Endodermal cell (in vitro differentiated cells): ENCODE measurements at places on chromosomes 3 and 15. TPM values are rescaled to one million over a fixed set of nuclear protein-coding genes. Genes with fewer than 3 reads are reported as not detected.

DNA sequence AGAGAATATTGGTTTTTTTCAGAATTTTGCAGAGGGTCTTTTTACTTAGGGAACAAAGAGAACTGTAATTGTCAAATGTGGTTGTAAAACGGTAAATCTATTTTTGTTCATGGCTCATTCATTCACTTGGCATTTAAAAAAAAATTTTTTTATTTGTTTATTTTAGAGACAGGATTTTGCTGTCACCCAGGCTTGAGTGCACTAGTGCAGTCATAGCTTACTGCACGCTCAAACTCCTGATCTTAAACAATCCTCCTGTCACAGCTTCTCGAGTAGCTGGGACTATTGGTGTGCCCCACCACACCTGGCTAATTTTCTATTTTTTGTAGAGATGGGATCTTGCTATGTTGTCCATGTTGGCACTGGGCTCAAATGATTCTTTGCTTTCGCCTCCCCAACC is 301.8 kb downstream of the LPP start:
- no peak for DNase-seq

DNA sequence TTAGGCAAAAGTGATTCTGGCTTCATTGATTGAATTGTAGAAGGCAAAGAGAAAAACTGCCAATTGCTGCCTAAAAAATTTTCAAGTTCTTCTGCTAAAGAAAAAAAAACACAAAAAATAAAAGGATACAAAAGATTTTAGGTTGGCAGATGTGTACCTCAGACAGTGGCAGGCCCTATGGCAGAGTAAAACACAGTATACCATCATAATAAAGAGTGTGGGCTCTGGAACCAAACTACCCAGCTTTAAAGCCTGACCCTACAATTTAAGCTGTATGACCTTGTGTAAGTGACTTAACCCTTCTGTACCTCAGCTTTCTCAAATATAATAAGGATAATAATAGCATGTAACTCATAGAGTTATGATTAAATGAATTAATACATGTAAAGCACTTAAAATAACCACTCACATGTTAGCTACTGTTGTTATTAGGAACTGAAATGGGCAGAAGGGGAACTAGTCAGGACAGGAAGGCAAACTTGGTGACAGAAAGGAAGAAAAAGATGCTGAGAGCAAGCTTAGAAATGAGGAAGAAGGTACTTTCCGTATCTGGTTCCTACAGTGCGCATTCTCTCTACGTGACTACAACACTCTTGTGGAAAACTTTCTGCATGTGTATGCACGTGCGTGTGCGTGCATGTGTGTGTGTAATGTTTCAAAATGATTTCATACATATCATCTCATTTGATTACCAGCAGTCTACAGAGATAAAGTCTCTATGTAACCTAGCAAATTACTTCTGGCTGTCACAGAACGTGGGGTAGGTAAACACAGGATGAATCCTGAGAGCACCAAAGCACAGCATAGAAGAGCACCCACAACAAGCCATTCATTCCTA is 13.6 kb upstream of the GATM start:
- no peak for DNase-seq

DNA sequence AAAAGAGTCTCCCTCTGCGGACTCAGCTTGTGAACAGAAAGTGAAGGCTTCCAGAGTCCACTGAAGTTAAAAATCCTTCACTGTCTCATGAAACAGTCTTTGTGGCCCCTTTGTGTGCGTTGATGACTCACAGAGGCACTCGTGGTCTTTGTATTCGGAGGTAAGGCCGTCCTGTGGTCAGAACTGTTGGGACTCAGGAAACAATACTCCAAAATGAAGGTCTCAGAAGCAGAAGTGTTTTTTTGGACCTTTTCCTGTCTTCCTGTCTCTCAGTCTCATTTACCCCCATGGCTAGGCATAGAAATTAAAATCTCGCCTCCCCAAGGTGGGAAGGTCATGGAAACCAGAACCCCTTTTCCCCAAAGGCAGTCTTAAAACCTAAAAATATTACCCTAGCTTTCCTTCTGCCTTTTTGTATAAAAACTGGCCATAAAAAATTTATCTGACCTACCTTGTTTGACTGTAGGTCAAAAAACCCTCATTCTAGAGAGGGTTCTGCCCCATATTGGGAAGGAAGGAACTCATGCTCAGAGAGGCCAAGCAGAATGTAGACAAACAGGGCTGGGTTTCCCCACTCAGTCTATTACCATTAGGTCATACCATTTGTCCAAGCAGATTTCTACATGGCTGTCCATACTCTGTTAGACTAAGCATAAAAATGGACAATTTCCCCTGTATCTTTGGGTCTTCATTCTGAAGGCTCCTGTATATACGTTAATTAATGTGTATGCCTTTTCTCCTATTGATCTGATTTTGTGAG is 19.1 kb upstream of the EPB42 start:
- DNase-seq: no peak

- DNase-seq: no peak
These were observed 141.6 kb upstream of the KBTBD8 start for GRCh38 chr3:66856533-66856932.

- no peak for DNase-seq
These were observed 13.9 kb upstream of the ZBBX start for GRCh38 chr3:167394003-167394402.

GRCh38 chr3:119912220-119912619 is 130.3 kb downstream of the NR1I2 start:
- DNase-seq: no peak

GRCh38 chr15:62569460-62570404 is 404.6 kb upstream of the C2CD4B start:
- no peak for DNase-seq

- DNase-seq: no peak
These were observed 429.4 kb upstream of the PROK2 start for GRCh38 chr3:72214066-72214951.

DNA sequence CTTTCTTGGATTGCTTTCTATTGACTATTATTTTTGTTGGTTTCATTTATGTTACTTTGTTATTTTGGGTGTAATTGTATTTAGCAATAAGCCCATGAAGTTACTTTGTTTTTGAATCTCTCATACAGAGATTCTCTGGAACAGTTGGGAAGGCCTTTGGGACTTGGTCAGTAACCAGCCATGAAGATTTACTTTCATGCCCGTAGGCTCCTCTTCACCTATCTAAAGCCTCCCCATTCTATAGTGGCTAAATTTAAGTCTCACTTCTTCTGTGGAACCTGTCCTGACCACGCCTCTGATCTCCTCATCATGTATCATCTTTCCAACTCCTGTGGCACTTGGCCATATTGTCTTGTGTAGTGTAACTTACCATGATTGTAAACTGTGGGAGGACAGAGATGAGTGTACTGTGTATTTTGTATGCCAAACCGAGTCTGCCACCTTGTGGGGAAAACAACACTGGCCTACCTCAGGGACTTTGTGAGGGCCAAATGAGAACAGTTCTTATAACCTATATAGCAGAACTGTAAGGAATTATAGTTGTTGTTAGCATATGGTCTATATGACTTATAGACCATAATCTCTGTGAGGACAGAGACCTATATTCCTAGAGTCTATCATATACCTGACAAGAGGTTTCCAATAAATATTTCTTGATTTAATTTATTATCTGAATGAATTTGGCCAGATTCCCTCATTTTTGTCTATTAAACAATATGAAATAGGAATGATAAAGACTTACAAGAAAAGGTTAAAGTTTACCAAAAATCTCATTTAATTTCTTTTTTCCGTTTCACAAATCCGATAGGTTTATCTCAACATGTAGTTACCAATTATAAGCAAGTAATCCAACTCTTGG is 75.0 kb downstream of the STARD9 start:
- peak; percentile 84 for DNase-seq

GRCh38 chr3:172201136-172201869 is 161.9 kb downstream of the FNDC3B start:
- no peak for DNase-seq

GRCh38 chr15:72445426-72445825 is 28.7 kb upstream of the ARIH1 start:
- DNase-seq: no peak

GRCh38 chr15:71575474-71576045 is 234.8 kb upstream of the NR2E3 start:
- no peak for DNase-seq

DNA sequence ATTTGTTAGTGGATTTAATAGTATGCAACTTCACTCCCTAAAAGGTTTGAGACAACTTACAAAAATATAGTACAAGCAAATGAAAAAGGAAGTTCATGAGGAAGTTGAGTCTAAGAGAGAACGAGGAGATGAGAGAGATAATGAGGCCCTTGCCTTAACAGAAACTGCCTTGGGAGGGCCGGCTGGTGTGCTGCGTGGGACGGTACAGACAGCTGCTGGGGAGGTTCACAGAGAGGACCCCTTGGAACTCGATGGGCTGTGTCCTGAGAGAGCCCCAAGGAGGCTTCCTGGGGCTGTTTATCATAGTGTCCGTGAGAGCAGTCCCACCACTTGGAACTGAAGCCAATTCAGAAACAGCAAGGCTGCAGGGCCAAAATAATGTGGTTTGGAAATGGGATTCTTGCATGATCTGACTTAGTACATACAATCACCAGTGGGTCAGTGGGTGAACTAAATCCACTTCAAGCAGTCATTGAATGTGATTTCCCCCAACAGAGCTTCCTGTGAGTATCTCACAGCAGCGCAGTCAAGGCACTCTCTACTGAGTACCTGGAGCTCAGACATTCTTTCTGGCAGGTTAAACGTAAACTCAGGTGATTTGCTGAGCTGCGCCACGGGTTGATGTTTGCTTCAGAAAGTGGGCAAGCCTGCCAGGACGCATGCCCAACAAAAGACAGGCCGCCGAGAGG is 90.8 kb downstream of the CRTC3 start:
- no peak for DNase-seq

DNA sequence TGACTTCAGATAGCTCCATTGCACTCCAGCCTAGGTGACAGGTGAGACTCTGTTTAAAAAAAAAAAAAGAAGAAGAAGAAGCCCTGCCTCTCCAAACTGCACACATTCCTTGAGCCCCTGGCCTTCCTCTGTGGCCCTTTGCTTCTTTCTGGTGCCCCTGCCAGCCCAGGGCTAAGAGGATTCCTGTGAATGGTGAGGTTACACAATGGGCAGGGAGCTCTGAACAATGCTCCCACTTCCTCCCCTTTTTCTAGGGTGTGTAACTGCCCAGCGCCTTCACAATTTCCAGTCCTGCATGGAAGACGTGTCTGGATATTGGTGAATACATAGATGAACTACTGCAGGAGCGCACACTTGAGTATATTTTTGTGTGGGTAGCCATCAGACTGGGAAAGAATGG is 3.6 kb upstream of the AMOTL2 start:
- no peak for DNase-seq

DNA sequence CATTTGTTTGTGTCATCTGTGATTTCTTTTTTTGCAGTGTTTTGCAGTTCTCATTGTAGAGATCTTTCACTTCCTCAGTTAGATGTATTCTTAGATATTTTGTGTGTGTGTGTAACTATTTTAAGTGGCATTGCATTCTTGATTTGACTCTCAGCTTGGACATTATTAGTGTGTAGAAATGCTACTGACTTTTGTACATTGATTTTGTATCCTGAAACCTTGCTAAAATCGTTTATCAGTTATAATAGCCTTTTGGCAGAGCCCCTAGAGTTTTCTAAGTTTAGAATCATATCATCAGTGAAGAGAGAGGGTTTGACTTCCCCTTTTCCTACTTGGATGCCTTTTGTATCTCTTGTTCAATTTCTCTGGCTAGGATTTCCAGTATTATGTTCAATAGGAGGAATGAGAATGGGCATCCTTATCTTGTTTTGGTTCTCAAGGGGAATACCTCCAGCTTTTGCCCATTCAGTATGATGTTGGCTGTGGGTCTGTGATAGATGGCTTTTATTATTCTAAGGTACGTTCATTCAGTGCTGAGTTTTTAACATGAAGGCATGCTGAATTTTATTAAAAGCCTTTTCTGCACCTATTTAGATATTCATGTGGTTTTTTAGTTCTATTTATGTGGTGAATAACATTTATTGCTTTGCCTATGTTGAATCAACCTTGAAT is 211.7 kb downstream of the MBNL1 start:
- DNase-seq: no peak

DNA sequence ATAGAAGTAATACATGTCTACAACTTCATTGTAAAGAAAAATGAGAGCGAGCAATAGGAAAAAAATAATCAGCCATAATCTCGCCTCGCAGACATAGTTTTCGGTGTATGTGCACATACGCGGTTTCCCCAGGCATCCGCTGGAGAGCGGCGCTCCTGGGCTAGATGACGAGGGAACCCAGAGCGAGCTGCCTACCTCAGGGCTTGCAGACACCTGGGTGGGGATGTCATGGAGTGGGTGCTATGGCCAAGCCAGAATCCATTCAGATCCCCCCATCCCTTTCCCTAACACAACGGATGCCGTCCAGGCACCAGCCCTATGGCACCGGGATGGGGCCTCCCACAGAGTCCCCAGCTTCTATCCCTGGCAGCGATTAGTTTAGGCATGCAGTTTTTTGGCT is 4.5 kb upstream of the CFAP100 start:
- no peak for DNase-seq

GRCh38 chr15:37679627-37680026 is 254.8 kb upstream of the TMCO5A start:
- no peak for DNase-seq

GRCh38 chr3:8702560-8702959 is 31.0 kb upstream of the CAV3 start:
- peak; percentile 84 for DNase-seq

GRCh38 chr3:151838574-151839312 is 24.8 kb downstream of the AADAC start:
- peak; percentile 64 for DNase-seq

DNA sequence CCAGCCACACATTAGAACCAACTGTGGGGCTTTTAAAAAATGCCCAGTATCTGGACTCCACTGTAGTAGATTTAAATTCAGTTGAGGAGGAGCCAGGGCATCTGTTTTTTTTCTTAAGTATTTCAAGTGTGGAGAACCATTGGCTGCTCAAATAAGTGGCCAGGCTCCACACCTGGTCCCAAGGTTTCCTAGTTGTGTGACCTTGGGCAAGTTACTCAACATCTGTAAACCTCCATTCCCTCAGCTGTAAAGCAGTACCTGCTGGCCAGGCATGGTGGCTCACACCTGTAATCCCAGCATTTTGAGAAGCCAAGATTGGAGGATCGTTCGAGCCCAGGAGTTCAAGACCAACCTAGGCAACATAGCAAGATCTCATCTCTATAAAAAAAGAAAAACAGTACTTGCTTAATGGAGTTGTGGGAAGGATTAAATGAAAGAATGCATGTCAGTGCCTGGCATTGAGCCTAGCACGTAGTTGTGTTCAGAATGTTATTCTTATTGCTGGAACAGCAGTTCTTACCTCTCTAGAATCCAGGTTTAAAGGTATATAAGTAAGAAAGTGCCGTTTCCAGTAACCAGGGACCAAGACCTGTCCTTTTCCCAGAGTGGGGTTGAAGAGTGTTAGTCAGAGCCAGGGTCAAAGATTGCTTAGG is 2.0 kb downstream of the PPP1R14D start:
- no peak for DNase-seq

Gene RBP2
- not detected in 3 replicates for total RNA-seq

Gene SEMA3F
- total RNA-seq: 38.1 and 44.8 TPM in 2 replicates

Gene ACTRT3
- total RNA-seq: 2.5 and 2.7 TPM in 2 replicates

Gene LRRC31
- not detected in 3 replicates for total RNA-seq

Gene SLC35G2
- 0.61 to 0.90 TPM (median 0.77 TPM) in 3 replicates for total RNA-seq

Gene C3orf33
- total RNA-seq: 2.5 TPM in 2 replicates

Gene NEK10
- total RNA-seq: 0.42 to 2.8 TPM (median 1.3 TPM) in 3 replicates
